ENCODE measurements at places on chromosomes 16 and 17.

GRCh38 chr17:8556074-8556473 is 74.5 kb downstream of the MYH10 start:
- no peak for DNase-seq

DNA sequence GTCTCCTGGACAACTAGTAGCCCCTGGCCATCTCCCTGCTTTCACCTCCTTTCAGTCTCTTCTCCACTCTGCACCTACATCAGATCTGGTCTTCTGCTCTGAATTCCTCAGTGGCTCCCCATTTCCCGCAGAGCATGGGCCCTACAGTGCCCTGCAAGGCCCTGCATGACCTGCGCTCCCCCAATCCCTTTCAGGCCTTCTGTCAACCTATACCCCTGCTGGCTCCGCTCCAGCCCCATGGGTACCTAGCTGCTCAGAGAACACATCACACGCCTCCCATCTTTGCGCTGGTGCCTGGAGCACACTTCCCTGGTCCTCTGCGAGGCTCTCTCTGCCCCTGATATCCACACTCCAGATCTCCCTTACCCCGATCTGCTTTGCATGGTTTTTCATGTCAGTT is 145.2 kb downstream of the KATNIP start:
- DNase-seq = no peak

GRCh38 chr17:44807093-44807816 is 22.8 kb downstream of the GJC1 start:
- no peak for DNase-seq

DNA sequence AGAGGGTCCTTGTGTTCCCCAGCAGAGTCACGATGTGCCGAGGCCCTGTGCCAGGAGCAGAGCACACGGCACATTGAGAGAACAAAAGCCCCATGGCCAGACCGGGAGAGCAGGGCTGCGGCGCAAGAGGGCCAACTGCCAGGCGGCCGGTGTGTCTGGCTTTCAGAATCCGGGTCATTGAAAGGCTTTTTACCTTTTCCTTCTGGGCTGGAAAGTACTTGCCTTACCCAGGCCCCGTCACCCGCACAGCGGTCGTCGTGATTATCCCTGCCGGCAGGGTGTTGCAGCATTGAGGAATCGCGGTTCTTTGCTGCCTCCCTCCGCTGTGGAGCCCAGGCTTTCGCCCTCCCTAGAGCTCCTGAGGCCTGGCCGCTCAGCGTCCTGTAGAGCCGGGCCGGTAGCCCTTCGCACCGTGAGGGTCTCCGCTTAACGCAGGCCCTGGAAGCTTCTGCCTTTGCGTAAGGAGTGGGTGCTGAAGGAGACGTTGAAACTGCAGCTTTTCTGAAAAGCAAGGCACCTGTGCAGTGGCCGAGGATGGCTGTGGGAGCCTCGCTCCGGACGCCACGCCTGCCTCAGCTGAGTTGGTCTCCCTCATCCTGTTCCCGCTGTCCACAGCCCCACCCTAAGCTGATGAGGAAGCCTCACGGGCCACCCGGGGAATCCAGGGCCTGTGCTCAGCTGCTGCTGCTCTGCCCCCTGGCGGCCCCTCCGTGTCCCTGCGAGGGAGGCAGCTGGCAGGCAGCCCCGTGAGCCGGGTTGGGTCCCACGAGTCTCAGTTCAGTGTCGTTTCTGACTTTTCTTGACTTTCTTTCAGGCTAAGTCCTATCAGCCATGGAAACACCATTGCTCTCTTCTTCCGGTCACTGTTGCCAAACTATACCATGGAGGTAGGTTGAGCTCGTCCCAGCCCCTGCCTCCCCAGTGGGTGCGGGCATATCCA is 8.6 kb upstream of the MC1R start:
- peak; percentile 53 for DNase-seq

GRCh38 chr16:30698816-30699614 is at the start of gene SRCAP:
TSS of gene SRCAP (plus strand) at chr16:30699171. CDS start at chr16:30700825, 1,654 bp downstream.
- DNase-seq = peak; percentile 71

DNA sequence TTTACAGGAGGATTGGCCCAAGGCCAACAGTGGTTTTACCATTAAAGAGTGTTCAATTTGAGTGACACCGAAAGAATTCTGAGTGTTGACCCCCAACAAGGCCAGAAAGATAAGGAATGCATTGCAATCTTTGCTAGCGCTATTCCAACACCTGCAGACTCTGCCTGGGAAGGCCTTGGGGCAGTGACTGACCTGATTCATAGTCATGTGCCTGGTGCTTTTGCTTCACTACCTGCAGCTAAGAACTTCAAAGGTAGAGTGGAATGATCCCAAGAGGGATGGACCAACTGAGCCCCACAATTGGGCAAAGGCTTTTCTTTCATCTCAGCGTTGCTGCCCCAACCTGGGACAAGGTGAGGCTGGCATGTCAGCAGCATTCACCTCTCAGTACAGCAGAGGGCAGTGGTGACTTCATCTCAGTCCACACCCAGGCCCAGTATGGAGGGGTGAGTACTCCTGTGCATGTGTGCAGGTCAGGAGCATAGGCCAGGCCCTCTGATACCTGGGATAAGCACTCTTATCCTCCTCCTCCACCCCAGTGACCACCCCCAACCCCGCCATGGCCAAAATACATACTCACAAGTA is 149.6 kb upstream of the GNAO1 start:
- peak; percentile 52 for DNase-seq

DNA sequence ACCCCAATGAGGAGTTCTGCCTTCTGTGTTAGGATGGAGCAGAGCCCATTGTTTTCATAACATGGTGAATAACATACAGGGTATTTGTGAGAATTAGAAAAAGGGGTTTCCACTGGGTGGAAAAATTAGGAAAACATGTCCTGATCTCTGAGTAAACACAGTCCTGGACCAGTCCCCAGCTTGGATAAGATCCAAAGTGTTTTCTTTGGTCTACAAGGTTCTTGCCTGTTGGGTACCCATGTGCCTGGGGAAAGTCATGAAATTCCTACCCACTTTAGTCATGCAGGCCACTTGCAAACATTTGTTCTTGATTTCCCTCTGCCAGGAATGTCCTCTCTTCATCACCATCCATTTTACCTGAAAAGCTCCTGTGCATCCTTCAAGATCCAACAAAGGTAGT is 164.8 kb upstream of the DYNLRB2 start:
- no peak for DNase-seq

GRCh38 chr17:5434984-5435383 is 4.0 kb downstream of the C1QBP start:
- DNase-seq = no peak

DNA sequence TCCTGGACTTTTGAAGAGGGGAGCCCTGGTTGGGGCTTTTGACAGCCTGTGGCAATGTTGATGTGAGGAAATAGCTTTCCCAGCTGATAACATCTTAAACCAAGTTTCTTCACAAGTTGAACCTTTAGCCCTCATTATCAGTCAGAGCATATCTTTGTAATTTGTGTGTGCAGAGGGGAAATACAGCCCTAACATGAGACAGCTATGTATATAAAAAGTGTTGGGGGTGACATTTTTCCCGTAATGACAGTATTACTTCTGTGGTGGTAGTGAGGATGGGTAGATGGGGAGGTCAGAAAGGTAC is 221.1 kb downstream of the FTO start:
- no peak for DNase-seq

GRCh38 chr17:66682283-66682682 is 152.6 kb upstream of the CACNG5 start:
- no peak for DNase-seq

GRCh38 chr16:71709229-71709781 is 15.2 kb downstream of the PHLPP2 start:
- DNase-seq = no peak

- DNase-seq = no peak
Measured at GRCh38 chr16:49593424-49594040, 219.9 kb downstream of the C16orf78 start.

DNA sequence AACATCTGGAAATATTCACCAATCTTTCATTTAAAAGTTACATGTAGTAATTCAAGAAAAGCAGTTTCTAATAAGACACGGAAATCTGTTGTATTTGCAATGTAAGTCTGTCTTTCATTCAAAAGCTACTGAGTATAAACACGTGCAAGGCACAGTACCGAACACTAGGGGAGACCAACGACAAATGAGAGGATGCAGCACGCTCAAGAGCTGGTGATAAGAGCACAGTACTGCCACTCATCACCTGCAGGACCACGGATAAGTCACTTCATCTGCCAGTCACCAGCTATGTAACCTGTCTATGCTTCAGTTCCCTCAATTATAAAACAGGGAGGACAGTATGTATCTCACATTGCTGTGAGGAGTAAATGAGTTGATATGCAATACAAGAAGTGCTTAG is 67.1 kb downstream of the CLEC18A start:
- no peak for DNase-seq

DNA sequence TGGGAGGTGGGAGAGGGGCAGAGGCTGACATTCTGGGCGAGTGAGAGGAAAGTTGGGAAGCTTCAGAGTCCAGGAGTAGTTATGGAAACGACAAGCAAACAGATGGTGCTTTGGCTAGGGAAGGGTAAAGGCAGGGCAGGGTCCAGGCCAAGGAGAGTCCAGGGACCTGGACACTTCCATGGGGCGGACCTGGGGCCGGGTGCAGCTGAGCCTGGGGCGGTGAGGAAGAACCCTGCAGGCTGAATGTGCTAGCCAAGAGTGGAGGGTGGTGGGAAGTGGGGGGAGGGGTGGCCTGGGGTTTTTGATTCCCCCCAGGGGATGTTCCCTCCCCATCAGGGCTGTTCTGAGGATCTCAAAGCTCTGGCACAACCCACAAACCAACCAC is 2.6 kb downstream of the PPP1R9B start:
- DNase-seq = no peak

- no peak for DNase-seq
Measured at GRCh38 chr16:2194166-2194834, 2.1 kb downstream of the CASKIN1 start.

DNA sequence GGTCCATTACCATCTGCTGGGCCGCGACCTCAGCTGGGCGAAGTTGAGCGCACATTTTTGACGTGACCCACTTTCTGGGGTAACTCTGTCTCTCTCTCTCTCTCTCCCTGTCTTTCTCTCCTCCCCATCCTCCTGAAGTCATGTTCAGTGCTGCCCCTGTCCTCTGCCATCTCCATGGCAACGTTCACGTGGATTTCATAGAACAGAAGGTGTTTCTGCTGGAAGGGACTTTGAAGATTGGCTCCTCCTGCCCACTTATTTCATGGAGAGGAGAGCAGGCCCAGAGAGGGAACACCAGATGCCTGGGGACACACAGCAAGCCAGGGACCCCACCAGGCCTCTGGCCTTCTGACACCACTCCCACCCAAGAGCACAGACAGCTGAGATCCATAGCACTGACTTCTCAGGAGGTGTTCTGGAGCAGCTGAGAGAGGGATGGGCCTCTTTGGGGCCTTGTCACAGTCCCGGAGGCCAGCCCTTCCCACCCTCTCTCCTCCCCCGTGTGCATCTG is 4.2 kb upstream of the CCNF start:
- DNase-seq = no peak

- no peak for DNase-seq
Measured at GRCh38 chr16:971981-972315, 1.2 kb upstream of the LMF1 start.

DNA sequence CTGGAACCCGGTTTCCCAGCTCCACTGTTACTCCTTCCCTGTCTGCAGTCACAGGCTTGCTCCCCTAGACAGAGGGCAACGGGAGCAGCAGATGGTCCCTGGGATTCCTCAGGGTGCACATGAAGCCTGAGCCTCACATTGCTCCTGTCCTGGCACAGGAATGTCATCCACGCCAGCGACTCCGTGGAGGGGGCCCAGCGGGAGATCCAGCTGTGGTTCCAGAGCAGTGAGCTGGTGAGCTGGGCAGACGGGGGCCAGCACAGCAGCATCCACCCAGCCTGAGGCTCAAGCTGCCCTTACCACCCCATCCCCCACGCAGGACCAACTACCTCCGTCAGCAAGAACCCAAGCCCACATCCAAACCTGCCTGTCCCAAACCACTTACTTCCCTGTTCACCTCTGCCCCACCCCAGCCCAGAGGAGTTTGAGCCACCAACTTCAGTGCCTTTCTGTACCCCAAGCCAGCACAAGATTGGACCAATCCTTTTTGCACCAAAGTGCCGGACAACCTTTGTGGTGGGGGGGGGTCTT is 1.6 kb upstream of the DECR2 start:
- DNase-seq = no peak

GRCh38 chr16:55010492-55011160 is 80.0 kb downstream of the IRX5 start:
- no peak for DNase-seq

- no peak for DNase-seq
Measured at GRCh38 chr17:962670-963069, 16.9 kb downstream of the NXN start.

- DNase-seq = no peak
Measured at GRCh38 chr17:39092692-39093230, 58.7 kb downstream of the PLXDC1 start.

- DNase-seq = no peak
Measured at GRCh38 chr17:55433029-55433628, 11.5 kb upstream of the MMD start.

DNA sequence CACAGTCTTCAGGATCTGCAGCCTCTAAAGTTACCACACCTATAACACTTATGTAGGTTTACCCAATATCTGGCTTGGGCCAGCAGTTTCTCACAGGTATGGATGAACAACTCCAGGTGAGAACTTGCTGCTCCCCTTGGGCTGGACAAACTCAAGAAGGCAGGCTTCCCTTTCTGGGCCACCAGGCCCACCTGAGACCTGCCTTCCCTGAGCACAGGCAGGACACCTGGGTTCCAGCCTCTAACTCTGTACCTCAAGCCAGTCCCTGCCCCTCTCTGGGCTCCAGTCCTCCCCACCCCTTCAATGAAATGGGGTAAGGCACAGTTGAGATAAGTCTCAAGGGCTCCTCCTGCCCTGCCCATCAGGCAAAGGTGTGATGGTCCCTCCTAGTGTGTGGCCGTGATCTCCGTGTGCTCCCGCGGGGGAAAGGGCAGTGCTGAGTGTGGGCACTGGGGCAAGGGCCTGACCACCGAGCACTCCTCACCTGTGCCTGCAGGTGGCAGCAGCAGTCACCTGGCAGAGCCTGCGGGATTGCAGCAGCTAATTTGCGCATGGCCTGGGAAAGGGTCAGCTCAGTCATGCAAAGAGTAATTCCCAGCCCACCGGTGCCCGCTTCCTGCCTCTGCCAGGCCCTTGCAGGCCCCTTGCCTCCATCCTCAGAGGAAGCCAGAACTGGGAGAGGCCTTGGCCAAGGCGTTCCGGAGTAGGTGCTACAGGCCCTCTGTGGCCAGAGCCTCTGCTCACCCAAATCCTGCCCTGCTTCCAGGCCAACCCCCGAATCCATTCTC is 28.2 kb upstream of the ADGRG1 start:
- DNase-seq = peak; percentile 16

GRCh38 chr16:53090286-53090590 is 35.4 kb downstream of the CHD9 start:
- DNase-seq = peak; percentile 68

- DNase-seq = peak; percentile 95
Measured at GRCh38 chr17:51118330-51119195, 2.1 kb downstream of the SPAG9 start.

- DNase-seq = no peak
Measured at GRCh38 chr16:68263559-68264127, 683 bp upstream of the SLC7A6 start.
